ENCODE measurements at places on chromosomes 12 and 14.

DNA sequence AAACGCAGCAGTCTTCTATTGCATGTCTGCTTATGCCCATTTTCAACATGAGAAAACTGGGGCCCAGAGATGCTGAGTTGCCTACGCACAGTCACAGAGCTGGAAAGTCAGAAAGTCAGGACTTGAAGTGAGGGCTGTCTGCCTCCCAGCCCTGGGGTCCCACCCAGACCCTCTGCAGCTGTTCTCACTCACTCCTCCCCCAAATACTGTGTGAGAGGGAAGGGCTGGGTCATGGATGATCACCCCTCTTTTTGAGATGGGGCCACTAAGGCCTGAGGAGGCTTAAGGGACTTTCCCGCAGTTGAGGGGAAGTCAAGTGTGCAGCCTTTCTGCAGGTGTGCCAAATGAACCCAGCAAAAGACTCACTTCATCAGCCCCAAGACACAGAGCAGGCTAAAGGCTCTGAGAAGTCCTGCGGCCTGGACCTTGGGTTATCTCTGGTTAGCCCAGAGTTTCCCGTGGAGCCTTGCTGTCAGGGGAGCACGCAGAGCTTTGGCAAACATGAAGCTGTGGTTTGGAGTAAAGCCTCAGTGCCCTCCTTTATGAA lies 18.7 kb downstream of the DTX1 start:
- no peak for DNase-seq

DNA sequence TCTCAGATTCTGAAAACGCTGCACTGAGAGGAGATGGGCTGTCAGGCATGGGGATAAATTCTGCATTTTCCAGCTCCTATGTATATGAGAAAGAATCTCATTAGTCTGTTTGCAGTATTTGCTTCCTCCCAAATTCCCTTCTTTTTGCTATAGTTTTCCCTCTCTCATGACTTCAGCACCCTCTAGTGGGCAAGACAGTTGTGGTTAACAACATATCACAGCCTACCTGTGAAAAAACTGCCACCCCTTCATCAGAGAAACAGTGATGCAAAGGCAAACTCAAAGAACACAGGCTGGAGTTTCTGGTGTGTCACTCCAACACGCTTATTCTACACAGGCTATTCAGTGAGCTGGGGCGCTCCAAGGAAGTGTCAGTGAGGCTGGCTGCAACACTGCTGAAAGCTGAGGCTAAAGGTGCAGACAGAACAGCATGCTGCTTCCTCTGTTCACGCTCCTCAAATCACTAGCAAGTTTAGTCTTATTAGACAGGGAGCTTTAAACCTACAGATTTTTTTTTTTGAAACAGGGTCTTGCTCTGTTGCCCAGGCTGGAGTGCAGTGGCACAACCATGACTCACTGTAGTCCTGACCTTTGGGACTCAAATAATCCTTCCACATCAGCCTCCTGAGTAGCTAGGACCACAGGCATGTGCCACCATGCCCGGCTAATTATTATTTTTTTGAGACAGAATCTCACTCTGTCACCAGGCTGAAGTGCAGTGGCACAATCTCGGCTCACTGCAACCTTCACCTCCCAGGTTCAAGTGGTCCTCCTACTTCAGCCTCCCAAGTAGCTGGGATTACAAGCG lies 19.3 kb downstream of the ZC2HC1C start:
- DNase-seq: peak; percentile 31

DNA sequence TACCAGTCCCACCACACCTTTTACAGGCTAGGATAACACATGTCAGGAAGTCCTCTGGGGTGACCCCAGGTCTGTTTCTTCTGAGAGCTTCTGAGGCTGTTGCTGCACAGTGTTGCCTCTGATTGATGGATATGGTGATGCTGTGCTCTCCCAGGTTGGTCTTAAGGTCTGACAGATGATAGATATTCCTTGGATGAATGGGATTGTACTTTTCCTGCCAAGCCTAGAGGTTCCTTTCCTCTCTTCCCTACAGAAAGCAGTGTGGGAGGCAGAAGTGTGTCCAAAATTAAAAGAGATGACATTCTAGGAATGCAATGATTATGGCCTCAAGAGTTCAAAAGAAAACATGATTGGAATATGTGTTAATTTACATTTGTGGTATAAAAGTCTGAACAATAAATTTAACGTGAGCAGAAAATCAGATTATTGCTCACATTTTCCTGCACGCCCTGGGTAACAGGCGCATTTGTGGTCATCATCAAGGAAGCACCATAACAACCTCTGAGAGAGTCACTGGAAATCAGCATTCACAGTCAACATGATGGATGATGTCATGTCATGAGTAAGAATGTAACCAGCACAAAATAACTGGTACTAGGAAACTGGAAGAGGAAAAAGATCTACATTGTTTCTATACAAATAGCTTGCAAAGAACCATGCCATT lies 73.7 kb downstream of the BBS10 start:
- no peak for DNase-seq

- DNase-seq: no peak
Observed at GRCh38 chr12:80157645-80158044, 58.3 kb downstream of the OTOGL start.

DNA sequence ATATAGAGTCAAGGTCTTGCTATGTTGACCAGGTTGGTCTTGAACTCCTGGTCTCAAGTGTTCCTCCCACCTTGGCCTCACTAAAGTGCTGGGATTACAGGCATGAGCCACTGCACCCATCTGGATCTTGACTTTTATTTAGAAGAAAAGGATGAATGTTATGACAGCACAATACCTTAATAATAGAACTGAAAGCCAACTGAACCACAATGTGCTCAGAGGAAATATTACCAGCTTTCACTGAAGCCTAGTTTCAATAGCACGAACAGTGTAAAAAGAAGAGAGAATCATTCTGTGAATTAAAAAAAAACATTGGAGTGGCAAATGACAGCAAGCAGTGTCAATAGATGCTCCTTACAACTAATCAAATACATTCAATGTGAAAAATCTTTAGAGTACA lies 239.2 kb upstream of the RMST start:
- no peak for DNase-seq

GRCh38 chr12:11545484-11546330 lies 103.8 kb upstream of the ETV6 start:
- DNase-seq: peak; percentile 86

DNA sequence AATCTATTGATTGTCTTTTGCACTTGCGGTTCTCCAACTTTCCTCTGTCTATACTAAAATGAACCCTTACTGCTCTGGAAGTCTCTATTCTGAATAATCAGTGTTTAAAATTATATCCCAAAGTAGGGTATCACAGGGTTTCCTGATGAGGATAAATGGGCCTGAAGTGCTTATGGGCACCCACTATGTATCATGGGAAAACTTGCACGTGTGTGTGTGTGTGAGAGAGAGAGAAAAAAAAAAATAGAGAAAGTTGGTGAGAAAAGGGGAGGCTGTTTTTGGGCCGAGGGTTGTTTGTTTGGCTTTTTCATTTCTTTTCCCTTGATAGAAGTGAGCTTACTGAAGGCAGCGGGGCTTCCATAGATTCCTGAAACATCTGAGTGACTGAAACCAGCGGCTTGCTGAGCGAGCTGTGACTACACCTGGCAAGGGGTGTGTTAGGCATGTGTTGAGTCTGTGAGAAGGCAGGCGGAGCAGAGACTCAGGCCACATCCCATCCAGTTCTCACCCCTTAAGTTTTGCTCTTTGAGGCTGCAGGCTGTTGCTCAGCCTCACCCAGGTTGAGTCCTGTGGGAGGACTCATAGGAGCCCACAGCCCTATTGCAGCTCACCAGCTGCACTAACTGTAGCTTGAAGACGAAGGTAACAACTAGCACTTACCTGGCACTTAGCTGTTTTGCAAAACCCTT lies 17.2 kb downstream of the PPFIBP1 start:
- DNase-seq: no peak

Measured in naive thymus-derived CD4-positive, alpha-beta T cell (primary cell).